ENCODE measurements at places on chromosomes 3 and 15.

DNA sequence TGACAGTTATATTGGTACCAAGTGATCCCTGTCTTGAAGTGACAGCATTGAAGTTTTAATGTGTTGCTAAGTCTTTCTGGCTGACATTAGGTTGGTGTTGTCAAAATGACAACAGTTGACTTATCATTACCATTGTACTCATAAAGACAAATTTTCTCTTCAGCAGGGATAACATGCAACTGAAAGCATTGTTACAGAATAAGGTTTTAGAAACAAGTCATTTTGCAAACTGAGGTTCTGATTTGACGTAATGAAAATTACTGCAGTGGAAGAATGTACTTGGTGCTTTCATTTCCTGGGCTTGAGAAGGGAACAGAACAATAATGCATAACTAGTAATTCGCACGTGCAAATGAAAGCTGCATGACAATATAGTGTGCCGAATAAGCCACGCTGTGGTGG is 75.1 kb downstream of the MOBP start:
- DNase-seq, result no peak

GRCh38 chr15:33256874-33257273 is 53.9 kb upstream of the RYR3 start:
- no peak for DNase-seq

DNA sequence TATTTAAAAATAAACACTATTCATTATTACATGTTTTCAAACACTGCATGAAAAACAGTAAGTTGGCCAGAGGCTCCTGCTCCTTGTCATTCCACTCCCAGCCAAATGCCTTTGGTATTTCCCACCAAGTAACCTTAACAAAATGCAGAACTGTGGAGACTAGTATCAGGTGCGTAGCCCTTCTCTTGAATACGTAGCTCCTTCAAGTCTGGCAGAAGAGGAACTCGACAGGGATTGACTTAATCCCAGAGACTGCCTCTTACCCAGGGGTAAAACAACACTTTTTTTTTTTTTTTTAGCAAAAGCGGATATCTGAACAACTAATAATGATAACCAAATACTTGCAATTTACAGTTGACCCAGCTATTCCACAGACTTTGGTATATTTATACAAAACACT is 738 bp downstream of the COMMD2 start:
- DNase-seq, result no peak

DNA sequence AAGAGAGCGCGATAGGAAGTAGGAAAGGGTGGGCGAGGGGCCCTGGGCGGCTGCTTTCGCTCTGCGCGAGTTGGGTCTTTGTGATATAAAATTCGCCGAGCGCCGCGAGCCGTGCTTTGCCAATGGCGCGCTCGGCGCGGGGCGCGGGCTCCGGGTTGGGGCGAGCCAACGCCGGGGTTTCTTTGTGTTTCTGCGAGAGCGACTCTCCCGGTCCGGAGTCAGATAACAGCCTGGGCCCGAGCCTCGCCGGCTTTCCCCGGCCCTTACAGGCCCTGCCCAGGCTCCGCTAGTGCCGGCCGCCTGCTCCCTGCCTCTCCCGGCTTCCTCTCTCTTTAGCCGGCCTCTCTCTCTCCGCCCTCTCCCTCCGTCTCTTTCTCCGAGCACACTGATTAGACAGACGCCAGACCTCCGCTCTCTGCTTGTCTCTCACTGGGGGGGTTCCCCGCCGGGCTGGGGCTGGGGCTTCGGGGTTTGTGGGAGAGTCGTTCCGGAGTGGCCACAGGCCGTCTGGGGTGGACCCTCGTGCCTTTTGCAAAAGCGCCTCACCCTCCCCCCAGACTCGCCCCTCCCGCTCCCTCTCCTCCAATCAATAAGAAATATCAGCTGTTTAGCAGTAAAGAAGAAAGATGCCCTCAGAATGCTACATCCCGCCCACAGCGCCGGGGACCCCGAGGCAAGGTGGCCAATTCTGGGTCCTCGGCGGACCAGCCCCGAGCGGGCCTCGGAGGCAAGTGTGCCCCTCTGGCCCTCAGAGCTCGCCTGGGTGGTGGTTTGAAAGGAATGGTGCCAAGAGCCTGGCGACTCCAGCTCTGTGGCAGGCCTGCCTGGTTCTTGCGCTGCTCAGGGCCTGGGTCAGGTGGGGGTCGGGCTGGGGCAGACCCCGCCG is 2.9 kb downstream of the NR2F2 start:
- peak; percentile 21 for DNase-seq

- DNase-seq, result peak; percentile 17
These were observed 59.8 kb downstream of the AGTR1 start for GRCh38 chr3:148757238-148758215.

GRCh38 chr3:194401346-194401745 is 2.3 kb upstream of the GP5 start:
- no peak for DNase-seq

- DNase-seq, result no peak
These were observed 48.5 kb upstream of the P3H2 start for GRCh38 chr3:190169243-190169642.

All from AG08396 (cell line).